ENCODE measurements at places on chromosomes 6 and 20.

DNA sequence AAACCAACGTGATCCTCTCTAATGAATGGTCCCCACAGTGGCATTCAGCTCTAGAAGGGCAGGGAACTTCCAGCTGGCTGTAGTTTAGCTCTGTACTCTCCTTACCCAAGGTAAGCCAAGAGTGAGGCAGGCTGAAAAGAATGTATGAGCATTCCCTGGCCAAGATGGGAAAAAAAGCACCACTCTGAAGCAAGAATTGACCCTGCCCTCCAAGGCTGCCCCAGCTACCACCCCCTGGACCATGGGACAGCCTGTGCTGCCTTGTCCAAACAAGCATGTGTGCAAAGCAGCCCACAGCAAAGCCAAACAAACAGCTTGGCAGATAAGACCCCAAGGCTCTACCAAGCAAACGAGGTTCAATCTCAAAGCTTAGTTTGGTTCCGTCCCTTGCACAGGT, 73.9 kb downstream of the GFOD1 start:
- DNase-seq = no peak

- DNase-seq = no peak
Measured at GRCh38 chr6:126140015-126140414, 153.7 kb downstream of the TRMT11 start.

DNA sequence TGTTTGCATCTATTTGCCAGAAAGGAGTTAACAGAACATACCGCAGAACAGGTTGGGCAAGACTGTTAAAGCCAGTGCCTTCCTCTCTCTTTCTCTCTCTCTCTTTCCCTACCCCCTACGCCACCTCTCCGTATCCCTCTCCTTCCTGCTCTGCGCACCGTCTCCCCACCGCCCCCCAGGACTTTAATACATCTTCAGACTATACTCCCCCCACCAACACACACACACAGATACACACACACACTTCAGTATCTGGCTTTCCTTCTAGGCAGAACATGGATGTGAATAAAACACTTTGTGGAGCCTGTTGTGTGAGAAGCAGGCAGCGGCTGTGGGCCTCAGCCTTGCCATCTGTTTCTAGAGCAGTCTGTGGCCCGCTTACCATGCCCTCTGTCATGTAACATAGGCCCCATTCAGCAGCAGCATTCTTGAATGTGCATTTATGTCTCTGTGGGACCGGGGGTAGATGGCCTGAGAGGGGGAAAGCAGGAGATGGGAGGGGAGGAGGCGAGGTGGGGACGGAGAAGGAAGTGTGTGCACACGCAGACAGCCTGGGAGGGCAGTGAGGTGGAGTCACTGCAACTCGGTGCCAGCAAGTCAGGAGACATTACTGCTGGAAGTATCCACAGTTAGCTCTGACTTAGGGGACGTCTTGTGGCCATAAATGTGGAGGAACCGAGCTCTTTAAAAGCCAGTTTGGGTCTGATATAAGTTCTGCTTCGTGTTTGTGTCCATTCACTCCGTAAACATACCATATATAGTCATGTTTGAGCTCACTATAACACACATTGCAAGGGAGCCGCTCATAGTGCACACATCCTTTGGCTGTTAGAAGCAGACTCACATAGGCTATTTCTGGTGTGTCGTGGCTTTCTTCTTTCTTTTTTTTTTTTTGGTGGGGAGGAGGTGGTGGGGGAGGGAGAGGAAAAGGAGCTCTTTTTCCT, 38.4 kb downstream of the RREB1 start:
- no peak for DNase-seq

DNA sequence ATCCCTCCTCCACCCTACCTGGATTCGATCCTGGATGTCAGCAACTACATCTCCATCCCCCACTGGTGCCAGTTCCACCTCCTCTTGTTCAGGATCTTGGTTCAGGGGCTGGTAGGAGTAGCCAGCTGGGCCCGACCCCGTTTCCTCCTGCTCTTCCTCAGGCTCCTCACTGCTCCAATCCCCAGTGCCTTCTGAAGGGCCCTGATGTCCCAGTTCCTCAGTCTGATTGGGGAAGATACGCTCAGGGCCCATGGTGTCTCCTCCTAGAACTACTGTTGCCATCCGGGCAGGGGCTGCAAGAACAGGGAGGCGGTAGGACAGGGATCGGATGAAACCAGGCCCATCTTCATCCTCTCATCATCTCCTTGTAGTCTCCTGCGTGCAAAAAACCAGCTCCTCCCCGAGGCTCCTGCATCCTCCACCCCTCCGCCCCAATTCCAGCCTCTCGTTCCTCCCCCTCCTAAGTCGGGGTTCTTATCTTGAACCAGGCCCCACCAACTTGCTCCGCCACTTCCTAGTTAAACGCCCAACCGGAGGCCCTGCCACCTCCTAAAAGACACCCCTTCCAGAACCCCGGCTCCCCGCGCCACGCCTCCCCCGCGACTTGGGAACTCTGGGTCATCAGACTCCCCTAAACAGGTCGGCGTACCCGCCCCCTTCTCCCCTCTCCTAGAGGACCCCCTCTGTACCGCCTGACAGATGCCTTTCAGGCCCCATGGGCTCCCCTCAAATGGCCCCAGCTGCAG, 476 bp downstream of the MEA1 start:
- DNase-seq = no peak

DNA sequence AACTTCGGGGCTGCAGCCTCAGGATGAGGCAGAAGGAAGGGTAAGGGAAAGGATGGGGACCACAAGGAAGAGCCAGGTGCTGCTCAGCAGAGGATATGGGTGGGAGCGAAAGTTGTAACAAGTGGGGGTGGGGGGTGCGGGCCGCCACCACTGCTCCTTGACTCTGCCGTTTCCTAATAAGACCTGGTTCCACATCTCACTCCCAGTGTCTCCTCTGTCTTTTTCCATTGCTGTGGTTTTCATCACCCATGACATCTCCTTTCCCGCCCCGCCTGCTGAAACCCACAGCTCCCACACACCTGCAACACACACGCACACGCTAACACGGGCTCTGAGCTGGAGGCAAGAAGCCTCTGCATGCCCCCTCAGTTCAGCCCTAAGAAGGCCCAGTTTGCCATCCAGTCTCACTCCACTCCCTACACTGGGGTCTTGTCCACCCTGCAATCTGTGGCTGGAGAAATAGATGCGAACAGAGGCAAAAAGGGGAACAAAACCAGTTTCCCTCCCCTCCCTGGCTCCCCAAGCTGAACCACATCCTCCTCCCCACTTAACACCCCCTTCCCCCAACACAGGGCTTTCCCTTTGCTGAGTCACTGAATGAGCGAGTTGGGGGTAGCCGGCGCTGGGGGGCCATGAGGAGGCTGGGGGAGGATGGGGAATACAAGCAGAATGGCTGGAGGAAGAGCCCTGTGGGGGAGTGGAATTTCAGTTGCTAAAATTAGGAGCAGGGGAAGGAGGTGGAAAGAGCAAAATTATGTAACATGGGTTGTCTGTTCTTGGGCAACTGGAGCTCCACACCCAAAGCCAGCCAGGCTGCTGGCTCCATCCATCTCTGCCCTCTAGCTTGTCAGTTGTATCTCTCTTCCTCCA, 11.5 kb downstream of the NFKBIL1 start:
- no peak for DNase-seq

DNA sequence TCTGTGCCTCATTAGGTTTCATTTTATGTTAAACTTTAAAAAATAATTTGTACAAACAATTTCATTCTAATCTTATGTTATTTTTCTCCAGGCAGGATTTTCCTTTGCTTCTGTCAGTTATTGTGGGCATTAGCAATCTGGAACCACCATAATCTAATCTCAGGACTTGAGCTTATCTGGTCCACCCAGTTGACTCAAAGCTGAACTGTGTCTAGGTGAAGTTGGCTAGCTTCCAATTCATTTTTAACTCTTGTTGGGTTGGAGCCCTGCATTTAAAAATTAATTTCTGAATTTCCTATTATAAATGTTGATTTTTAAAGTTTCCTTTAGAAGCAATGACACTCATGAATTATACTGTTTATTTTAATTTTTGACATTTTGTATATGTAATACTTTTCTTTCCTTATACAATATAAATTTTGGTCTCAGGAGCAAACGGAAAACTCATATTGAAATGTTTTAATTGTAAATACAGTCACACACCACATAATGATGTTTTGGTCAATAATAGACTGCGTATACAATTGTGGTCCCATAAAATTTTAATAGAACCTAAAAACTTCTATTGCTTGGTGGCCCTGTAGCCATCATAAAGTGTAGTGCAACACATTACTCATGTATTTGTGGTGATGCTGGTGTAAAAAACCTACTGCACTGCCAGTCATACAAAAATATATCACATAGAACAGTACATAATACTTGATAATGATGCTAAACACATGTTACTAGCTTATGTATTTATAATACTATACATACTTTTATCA, 121.3 kb downstream of the CLVS2 start:
- DNase-seq = no peak

- peak; percentile 48 for DNase-seq
Measured at GRCh38 chr6:41940759-41941279, 789 bp downstream of the CCND3 start.

GRCh38 chr6:135183002-135183531, 2.0 kb downstream of the MYB start:
- DNase-seq = no peak

GRCh38 chr6:87724983-87725811, 23.2 kb upstream of the AKIRIN2 start:
- no peak for DNase-seq

- DNase-seq = no peak
Measured at GRCh38 chr20:36959242-36959641, 7.7 kb upstream of the SAMHD1 start.

DNA sequence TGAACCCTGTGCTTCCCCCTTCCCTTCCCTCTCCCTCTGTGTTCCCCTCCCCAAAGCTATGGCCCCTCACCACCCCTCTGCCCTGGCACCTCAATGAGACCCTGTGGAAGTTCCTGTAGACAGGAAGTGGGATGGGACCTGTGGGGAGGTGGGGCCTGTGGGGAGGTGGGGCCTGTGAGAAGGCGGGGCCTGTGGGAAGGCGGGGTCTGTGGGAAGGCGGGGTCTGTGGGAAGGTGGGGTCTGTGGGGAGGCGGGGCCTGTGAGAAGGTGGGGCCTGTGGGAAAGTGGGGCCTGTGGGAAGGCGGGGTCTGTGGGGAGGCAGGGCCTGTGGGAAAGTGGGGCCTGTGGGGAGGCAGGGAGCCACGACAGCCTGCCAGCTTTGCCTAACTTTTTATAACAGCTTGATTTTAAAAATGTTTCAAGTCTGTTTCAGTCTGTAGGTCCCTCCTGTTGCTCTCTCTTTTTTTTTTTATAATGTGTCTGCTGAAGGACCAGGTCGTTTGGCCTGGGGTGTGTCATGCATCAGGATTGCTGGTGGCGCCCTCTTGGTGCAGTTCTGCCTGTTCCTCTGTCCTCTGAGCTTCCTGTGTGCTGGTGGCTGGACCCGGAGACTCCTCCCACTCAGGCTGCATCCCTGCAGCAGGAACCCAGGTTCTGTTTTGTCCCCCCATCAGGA, 70.5 kb upstream of the SLCO4A1 start:
- DNase-seq = no peak

- no peak for DNase-seq
Measured at GRCh38 chr6:44169886-44170570, 11.4 kb downstream of the CAPN11 start.

DNA sequence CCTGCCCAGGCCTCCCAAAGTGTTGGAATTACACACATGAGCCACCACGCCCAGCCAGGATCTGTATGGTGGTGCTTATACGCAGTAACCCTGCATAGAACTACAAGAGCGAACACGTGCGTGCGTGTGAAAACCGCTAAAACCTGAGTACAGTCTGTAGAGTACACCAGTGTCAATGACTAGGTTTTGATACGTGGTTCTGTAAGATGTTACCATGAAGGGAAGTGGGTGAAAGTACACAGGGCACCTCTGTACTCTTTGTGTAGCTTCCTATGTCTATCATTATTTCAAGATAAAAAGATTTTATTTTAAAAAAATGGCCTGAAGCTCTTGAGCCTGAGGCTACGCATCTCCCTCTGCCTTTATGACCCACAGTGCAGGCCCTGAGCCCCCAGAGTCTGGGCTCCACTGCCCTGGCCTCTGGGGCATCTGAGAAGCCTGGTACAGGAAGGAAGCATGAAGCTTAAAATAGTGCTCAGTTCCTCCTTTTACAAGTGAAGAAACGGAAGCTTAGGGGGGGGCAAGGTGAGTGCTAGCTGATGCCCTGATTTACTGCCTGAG, 21.6 kb downstream of the LY86 start:
- no peak for DNase-seq

GRCh38 chr6:143821359-143821758, 21.8 kb upstream of the LTV1 start:
- no peak for DNase-seq

GRCh38 chr6:79076160-79076559, 1.9 kb downstream of the PHIP start:
- DNase-seq = no peak

DNA sequence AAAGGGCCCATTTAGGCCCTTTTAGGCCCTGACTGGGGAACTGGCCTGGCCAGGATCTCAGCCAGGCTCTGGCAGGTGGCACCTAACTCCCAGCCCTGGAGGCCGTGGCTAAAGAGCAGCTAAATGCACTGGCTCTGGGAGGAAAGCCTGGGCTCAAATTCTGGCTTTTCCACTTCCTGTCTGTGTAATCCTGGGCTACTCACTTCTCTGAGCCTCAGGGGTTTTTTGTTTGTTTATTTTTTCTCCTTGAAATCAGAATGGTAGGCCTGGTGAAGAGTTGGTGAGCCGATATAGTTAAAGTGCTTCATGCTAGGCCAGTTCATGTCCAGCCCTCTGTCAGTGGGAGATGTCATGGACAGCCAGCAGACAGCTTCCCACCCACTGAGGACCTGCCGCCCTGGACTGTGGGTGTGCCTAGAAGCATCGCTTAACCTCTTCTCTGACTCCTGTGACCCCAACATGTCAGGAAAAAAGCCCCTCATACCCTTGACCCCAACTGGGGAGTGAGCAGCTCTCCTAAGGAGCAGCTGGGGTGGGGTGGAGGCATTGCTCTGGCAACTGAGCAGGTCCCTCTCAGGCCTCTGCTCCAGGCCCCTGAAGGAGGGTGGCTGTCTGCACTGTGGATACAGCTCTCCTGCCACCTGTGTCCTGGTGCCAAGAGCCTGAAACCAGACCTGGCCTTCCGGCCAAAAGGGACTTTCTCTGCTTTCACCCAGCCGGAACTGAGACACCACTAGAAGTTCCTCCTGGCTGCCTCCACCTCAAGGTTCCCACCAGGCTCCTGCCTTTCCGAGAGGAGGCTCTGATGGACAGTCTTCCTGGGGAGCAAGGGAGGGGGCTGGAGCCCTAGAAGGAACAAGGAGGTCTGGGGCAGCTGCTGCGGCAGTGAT, 57.2 kb upstream of the MYL9 start:
- DNase-seq = no peak

GRCh38 chr6:52271852-52272460, 12.6 kb downstream of the MCM3 start:
- no peak for DNase-seq
